ENCODE measurements at places on chromosomes 11 and 22. TPM values are rescaled to one million over a fixed set of nuclear protein-coding genes. Genes with fewer than 3 reads are reported as not detected.

The RANGAP1 gene
- total RNA-seq: 78.8 TPM

The OR6T1 gene
- not detected for total RNA-seq

The ABCG4 gene
- total RNA-seq: 0.15 TPM

The TCF20 gene
- 23.3 TPM for total RNA-seq

The PAFAH1B2 gene
- total RNA-seq: 242 TPM

The ANGPTL5 gene
- total RNA-seq: not detected

The KRTAP5-11 gene
- not detected for total RNA-seq

The FCHSD2 gene
- 21.5 TPM for total RNA-seq

The PNPLA5 gene
- total RNA-seq: not detected

The DCDC1 gene
- 0.35 TPM for total RNA-seq

The SCGB1A1 gene
- not detected for total RNA-seq

The PAMR1 gene
- 1.8 TPM for total RNA-seq

The LDHAL6A gene
- not detected for total RNA-seq

The BSX gene
- total RNA-seq: not detected

The TRIM29 gene
- total RNA-seq: 0.69 TPM

The MS4A14 gene
- not detected for total RNA-seq

The TMPRSS5 gene
- total RNA-seq: not detected

The TRIM6 gene
- total RNA-seq: 10.4 TPM

The PHETA2 gene
- total RNA-seq: 9.3 TPM

The KRTAP5-1 gene
- total RNA-seq: not detected

The PGGHG gene
- 8.8 TPM for total RNA-seq

The HBB gene
- total RNA-seq: not detected

The PSMC3 gene
- total RNA-seq: 169 TPM

The UNC93B1 gene
- total RNA-seq: 43.6 TPM

The RBX1 gene
- 123 TPM for total RNA-seq

The MMP8 gene
- not detected for total RNA-seq

The XKR3 gene
- total RNA-seq: 0.15 TPM

The GPR83 gene
- under 0.01 TPM for total RNA-seq

The RIBC2 gene
- total RNA-seq: 0.30 TPM

The TSPAN32 gene
- not detected for total RNA-seq

The KRTAP5-7 gene
- not detected for total RNA-seq

The CCDC73 gene
- total RNA-seq: 0.30 TPM

The CAVIN3 gene
- 50.3 TPM for total RNA-seq

The CTSW gene
- total RNA-seq: 0.35 TPM

The CEND1 gene
- total RNA-seq: 0.60 TPM

The CREBZF gene
- 36.7 TPM for total RNA-seq

The PAK1 gene
- 16.0 TPM for total RNA-seq

The LRRC74B gene
- total RNA-seq: not detected

The PI4KA gene
- 13.4 TPM for total RNA-seq

The TAGLN gene
- 487 TPM for total RNA-seq

The DMC1 gene
- total RNA-seq: 2.0 TPM

The FGF4 gene
- not detected for total RNA-seq

The PAAF1 gene
- total RNA-seq: 22.0 TPM

All from renal cortical epithelial cell (primary cell).